NCI-H1092 treated with DMSO at 0.1 percent for 48 hours (cell line): ENCODE measurements at places on chromosomes 13 and 19.
A peak's percentile ranks its signal among the peaks of the same experiment; 100 is the strongest.

GRCh38 chr19:2491130-2491801, 15.3 kb downstream of the GADD45B start:
- DNase-seq = peak; percentile 76

DNA sequence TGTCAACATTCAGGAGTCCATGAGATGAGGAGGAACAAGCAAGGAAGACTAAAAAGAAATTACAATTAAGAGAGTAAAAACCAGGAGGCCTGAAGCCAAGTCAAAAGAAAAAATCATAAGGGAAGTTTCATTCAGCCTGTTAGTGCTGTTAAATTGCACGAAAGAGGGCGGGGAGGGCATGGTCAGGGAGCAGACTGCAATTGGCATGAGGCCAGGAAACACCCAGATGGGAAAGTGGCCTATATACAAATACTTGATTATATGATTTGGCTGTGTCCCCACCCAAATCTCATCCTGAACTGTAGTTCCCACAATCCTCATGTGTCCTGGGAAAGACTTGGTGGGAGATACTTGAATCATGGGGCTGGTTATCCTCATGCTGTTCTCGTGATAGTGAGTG, 43.9 kb downstream of the TNFSF13B start:
- no peak for DNase-seq

- no peak for DNase-seq
Observed at GRCh38 chr19:5102520-5102919, 133.6 kb downstream of the KDM4B start.

GRCh38 chr13:112111239-112111857, 44.4 kb downstream of the SOX1 start:
- no peak for DNase-seq

- no peak for DNase-seq
Observed at GRCh38 chr13:63435667-63436324, 2020.1 kb upstream of the PCDH20 start.

- no peak for DNase-seq
Observed at GRCh38 chr19:35202722-35203688, 25.5 kb downstream of the FAM187B start.

- no peak for DNase-seq
Observed at GRCh38 chr13:75968103-75968838, 332.1 kb downstream of the LMO7 start.

DNA sequence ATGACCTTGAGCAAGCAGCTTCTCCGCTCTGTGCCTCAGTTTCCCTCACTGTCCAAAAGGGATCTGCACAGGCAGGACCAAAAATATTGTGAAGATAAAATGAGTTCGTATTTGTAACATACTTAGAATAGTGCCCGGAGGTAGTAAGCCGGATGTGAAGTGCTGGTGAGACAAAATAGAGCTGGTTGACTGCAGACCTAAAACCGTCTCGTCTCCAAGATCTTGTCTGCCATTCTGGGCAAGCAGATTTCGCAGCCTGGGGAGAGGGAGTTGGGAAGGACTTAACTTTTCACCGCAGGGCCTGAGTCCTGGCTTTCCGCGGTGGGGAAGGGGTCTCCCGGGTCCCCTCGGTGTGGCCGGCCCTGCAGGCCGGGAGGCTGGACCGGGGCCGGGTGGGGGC, 8.2 kb upstream of the BBC3 start:
- DNase-seq = no peak

- DNase-seq = no peak
Observed at GRCh38 chr13:23903906-23904280, 6.6 kb upstream of the C1QTNF9B start.

GRCh38 chr13:33125821-33126570, 109.8 kb downstream of the KL start:
- DNase-seq = no peak

DNA sequence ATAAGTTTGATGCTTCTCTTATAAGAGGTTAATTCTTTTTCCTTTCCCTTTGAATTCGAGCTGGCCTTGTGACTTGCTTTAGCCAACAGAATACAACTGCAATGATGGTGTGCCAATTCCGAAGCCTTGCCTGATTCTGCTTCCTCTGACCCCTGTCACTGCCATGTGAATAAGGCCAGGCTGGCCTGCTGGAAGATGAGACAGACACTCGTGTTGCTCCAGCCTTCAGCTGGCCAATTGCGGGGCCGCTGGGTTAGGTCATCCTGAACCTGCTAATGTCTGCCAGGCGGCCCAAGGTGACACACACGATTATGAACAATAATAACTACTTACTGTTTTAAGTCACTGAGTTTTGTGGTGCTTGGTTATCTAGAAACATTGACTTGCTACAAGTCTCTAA, 352.0 kb downstream of the MYO16 start:
- peak; percentile 40 for DNase-seq

GRCh38 chr13:47904241-47904640, 96.8 kb downstream of the SUCLA2 start:
- no peak for DNase-seq

- peak; percentile 45 for DNase-seq
Observed at GRCh38 chr13:113489549-113490495, 689 bp downstream of the DCUN1D2 start.

- no peak for DNase-seq
Observed at GRCh38 chr13:39607876-39608275, 4.9 kb upstream of the LHFPL6 start.

GRCh38 chr19:53193535-53194222, 521 bp upstream of the ZNF665 start:
- DNase-seq = peak; percentile 43

GRCh38 chr13:91592056-91593014, 193.9 kb downstream of the GPC5 start:
- DNase-seq = no peak

GRCh38 chr19:18291019-18291524, 9.7 kb upstream of the JUND start:
- DNase-seq = no peak

GRCh38 chr13:110216398-110217041, 90.4 kb downstream of the COL4A1 start:
- no peak for DNase-seq

DNA sequence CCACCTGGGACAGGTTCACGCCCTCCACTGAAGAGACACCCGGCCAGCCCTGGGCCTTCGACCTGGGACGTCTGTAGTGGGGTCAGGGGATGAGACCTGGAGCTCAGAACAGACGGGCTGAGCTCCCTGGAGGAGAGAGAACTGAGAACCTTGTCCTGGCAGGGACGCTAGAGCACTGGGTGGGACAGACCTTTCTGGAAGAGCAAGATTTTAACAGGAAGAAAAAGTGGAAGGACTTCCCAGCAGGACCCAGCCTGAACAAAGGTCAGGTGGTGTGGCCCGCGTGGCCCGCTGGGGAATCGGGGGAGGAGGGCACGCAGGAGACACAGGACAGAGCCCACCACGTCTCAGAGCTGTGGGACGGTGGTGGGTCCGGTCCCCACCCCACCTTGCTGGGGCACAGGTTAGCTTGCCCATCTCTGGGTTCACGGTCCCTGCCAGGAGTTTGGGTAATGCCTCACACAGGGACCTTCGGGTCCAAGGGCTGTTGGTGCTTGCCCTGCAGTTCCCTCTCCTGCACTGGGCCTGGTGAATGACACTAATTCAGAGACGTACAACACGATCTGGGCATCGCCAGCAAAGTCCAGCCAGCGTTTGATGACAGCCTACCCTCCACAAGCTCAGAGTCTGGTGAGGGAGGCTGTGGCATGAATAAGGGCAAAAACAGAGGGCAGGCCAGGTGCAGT, 1.2 kb upstream of the EFNA2 start:
- no peak for DNase-seq

- DNase-seq = no peak
Observed at GRCh38 chr13:48715977-48716376, 62.2 kb downstream of the CYSLTR2 start.

DNA sequence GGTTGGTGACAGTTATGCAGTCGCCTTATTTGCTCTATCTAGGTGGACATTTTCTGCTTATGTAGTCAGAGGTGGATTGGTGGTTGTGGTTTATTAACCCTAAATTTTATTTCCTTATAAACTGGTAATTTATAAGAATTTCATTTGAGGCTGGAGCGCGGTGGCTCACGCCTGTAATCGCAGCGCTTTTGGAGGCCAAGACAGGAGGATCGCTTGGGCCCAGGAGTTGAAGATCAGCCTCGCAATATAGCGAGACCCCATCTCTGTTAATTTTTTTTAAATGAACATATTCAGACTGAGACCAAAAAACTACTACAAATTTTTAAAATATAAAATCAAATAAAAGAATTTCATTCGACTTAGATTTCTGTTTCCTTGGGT, 810 bp downstream of the ZNF627 start:
- no peak for DNase-seq

DNA sequence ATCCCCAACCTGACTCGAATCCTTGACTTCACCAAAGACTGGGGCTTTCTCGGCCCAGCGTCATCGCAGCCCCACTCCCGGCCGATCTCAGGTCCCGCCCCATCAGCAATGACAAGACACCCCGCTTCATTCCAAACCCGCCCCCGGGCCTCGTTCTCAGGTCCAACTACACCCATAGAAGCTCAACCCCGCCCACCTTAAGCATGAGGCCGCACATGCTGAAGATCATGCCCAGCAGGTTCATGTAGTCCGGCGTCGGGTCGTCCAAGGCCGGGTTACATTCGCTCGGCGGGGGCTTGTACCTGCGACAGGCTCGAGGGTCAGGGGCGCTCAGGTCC, 2.3 kb downstream of the WDR83 start:
- DNase-seq = no peak

- DNase-seq = no peak
Observed at GRCh38 chr13:36345438-36346221, 564 bp downstream of the SPART start.

DNA sequence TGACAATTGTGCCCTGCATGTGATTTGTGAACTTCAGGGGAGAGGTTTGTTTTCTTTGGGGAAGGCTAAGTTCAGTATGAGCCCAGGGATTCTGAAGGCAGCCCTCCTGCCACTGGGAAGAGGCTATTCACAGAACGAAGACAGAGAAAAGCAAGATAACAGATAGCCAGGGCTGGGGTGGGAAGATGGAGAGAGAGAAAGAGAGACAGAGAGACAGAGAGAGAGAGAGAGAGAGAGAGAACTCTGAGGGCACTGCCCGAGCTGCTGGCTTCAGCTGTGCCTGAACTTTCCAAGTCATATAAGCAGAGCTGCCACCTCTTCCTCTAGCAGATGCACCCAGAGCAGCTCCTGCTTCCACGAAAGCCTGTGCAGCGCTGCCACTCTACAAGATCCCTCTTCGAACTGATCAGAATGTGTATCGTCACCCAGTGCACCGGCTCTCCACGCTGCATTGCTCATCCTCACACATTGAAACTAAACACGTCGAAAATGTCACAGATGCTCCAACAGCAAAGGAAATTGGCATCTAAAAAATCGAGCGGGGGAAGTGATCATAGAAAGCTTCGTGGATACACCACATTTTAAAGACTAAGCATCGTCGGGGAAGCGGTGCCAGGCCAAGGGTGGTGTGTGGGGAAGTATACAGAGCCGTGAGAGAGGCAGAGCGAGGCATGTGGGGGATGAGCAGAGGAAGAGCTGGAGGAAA, 81.8 kb upstream of the SIAH3 start:
- no peak for DNase-seq

- peak; percentile 5 for DNase-seq
Observed at GRCh38 chr13:40983725-40984667, 35.1 kb downstream of the ELF1 start.

DNA sequence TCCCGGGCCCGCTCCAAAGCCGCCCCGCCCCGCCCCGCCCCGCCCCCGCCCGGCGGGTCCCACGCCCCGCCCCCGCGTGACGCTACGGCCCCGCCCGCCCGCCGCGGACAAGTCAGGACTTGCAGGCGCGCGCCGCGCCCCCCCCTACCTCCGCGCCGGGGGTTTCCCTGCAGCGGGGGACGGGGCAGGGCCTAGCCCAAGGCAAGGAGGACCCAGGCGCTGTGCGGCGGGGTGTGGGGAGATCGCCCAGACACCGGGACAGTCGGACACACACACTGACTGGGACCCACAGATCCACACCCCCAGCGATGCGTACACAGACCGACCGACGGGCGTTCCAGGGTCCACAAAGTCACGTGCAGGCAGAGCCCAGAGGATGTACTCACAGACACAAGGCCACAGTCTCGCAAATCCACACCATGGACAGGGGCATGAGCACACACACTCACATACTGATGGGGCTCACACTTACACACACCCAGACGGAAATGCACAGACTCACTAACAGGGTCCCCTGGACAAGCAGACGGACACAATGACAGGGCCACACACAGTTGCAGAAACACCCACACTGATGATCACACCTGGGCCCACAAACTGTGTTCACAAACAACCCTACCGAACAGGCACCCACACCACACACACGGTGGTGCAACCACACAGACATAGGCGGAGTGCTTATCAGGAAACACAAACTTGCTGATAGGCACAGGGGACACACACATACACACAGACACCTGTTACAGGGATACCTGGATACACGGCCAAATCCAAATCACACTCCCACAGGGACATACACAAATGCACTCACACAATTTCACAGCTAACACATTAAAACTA, 436 bp upstream of the BBC3 start:
- no peak for DNase-seq

DNA sequence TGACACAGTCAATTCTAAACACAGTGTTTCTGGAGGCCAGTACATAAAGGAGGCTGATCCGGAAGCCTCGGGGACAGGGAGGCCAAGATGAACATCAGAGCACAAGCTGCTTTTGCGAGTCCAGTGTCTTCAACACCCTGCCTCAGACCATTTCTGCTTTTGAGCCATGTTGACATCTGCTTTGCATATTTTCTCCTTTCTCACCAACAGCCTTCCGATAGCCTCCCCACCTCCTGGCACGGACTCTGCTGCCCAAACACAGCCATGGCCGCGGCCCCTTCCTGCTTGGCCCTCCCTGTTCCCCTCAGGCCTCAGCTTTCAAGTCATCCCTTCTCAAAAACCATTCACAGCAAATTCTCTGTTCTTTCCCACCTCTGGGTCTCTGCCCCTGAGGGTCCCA, 3.6 kb downstream of the LRRC25 start:
- DNase-seq = no peak

- no peak for DNase-seq
Observed at GRCh38 chr13:34425327-34425949, 516.6 kb upstream of the NBEA start.

- no peak for DNase-seq
Observed at GRCh38 chr13:69495096-69495495, 612.5 kb upstream of the ATXN8OS start.

DNA sequence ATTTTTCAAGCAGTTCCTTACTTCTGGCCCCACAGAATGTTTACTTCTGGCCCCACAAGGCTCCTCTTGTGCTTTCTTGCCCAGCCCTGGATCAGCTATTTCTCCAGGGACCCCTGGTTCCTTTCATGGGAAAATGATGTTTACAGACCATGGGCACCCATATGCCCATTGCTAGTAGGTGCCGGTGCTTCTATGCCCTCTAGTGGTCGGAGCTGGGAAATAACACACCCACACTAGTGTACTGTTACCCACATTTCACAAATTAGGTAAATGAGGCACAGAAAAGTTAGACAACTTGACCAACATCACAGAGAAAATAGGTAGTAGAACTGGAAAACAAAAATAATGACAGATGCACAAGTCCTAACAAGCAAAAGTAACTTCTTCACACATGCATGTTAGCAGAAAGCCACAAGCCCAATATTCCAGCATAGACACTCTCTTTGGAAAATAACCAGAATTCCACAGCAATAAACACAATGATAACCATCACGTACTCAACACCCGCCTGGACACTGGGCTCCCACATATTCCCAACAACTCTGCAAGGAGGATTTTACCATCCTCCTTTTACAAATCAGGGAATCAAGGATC, 1.3 kb upstream of the CEACAM6 start:
- DNase-seq = peak; percentile 77
